ENCODE measurements at places on chromosomes 2 and 18.

- no peak for DNase-seq
Measured at GRCh38 chr2:149926149-149926548, 338.6 kb upstream of the MMADHC start.

DNA sequence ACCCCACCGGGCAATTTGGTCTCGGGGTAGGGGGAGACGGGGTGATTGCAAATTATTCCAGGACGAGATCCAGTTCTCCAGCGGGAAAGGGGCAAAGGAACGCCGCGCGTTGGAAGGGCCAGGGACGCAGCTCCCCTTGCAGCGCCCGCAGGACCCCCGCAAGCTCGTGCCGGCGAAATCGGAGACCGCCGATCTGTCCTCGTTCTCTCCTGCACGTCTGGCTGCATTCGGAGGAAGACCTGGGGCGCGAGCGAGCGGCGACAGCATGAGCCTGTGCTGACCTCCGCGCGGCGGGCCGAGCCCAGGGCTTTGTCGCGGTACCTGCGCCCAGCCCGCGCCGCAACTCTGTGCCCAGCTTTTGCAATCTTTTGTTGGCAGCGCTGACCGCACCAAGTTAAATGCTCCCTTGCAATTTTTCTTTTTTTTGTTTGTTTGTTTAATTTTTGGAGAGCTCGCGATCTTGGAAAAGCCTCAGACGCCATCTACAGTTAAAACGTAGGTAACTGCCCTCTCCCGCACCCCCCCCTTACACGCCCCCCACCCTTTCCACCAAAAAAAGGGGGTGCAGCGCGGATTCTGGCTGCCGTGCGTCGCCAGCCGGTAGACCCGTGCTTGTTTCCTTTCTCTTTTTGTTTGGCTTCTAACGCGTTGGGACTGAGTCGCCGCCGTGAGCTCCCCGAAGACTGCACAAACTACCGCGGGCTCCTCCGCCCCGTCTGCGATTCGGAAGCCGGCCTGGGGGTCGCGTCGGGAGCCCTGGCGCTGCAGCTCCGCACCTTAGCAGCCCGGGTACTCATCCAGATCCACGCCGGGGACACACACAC lies 667 bp downstream of the TRIB2 start:
- peak; percentile 67 for DNase-seq

- no peak for DNase-seq
Measured at GRCh38 chr2:182207049-182207746, 219.6 kb downstream of the PDE1A start.

GRCh38 chr2:139721411-139721995 lies 941.3 kb upstream of the NXPH2 start:
- no peak for DNase-seq

DNA sequence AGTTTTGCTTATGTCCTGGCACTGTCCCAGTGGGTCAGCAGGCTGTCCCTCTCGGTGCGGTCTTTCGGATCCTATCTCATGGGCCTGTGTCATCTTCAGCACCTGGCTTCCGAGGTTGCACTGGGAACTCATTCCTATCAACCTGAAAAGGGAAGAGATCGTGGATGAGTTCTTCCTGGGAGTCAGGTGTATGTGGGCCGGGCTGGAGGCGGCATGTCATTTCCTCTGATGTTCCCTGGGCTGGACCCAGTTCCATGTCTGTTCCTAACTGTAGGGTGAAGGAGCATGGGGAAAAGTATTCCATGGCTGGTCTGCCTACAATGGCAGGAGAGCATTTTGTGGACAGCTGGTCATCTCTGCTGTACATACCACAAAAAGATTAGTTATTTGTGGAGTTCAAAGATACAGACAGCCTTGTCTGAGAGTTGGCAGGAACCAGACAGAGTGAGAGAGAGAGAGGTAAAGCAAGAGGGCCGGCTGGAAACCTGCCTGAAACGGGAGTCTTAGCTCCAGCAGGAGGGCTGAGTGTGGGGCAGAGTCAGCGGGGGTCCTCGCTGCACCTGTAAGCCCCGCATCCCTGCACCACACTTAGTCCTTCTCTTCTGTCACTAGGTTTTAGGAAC lies 25.2 kb downstream of the FAM228A start:
- no peak for DNase-seq

DNA sequence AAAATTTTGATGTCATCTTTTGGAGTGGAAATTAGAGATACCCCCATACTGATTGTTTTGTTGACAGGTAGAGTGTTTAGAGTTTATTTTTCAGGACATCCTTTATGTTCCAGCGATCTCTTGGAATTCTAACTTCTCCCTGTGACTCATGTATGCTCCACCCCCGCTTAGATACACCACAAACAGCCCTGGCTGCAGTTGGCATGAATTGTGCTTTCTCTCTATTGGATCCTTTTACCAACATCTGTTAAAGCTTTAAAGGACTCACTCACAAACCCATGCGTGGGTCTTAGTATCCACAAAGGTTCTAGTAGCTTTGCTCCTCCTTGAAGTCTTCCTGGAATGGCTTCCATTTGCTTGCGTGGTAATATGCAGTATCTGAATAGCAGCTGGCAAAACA lies 409.5 kb upstream of the POU3F3 start:
- DNase-seq, result no peak

DNA sequence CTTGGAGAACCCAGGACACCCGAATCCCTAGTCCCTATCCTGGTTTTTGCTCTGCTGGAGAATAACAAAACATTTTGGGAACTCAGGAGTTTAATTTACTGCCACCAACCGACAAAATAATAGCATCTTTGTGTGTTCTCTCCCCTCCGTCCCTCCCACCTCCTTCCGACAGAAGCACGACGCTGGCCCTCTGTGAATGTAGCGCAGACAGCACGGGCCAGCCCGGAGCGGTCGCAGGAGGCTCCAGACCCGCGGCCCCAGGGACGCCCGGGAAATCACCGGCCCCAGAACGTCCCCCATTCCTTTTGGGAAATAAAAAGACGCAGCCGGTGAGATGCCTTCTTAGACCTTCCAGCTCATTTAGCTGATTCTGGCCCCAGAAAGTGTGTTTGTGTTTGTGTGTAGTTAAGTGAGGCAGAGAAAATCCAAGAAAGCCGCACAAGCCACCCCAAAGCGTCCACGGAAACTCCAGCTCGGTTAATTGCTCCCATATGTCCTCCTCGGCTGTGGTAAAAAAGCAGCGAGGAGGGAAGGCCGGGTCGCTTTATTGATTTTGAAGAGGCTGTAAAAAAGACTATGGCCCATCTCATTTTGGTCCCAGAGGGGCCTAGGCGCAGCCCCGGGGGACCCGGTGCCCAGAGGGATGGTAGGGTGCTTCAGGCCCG lies 577 bp upstream of the TANC1 start:
- no peak for DNase-seq

- no peak for DNase-seq
Measured at GRCh38 chr18:31657823-31658669, 26.3 kb downstream of the B4GALT6 start.

DNA sequence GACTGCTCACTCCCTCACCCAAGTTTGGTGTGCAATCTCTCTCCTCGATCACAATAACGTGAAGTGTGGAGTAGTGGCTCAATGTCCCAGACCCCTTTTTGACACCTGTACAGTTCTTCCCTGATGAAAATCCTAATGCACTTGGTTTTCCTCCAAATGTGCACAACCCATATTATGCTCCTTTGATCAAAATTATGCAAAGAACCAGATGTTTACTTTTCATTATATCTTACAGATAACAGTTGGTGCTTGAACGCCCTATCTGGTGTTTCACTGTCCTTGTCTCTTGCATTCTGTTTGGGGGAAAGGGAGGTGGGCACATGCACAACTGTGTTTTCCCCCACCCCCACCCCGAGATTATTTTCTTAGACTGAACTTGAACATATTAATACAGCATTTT lies 85.0 kb upstream of the CREB1 start:
- DNase-seq, result no peak

- DNase-seq, result no peak
Measured at GRCh38 chr2:24859968-24860600, 60.0 kb downstream of the ADCY3 start.

GRCh38 chr2:144102386-144102785 lies 417.5 kb downstream of the ZEB2 start:
- DNase-seq, result no peak

- no peak for DNase-seq
Measured at GRCh38 chr2:32910883-32911598, 35.7 kb upstream of the LTBP1 start.

DNA sequence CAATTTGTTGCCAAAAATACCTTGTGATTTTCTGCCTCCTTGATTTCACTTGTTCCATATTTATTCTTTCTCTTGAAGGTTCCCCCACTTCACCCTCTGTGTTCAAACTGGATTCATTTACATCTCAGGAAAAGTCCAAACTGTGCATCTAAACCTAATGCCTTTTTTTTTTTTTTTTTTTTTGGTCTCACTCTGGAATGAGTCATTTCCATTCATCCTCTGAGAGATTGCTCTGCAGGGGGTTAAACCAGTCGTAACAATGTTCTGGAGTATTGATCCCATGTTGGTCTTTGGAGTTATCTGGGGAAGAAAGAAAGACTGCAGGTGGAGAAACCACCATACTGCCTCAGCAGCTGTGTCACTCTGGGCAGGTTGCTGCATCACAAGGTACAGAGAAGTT lies 119.7 kb downstream of the TACR1 start:
- no peak for DNase-seq

DNA sequence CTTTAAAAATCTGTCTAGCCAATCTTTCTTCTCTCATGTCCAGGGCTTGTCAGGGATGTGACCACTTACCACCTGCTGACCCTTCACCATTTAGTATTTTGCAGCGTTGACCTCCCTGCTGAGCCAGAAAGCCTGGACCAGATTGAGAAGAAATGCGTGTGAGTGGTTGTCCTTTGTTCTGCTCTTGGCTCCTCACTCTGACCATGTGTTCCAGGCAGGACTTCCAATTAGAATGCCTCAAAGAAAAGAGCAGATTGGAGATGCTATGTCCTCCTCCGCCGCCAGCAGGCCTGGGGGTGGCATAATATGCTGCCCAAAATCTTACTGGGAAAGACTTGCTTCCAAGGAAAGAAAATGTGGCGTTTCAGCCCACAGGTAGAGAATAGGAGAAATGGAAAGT lies 894.1 kb downstream of the SLC4A3 start:
- DNase-seq, result no peak

- DNase-seq, result no peak
Measured at GRCh38 chr2:122263746-122264145, 508.3 kb downstream of the TSN start.

- no peak for DNase-seq
Measured at GRCh38 chr2:172564376-172564775, 8.5 kb downstream of the PDK1 start.

DNA sequence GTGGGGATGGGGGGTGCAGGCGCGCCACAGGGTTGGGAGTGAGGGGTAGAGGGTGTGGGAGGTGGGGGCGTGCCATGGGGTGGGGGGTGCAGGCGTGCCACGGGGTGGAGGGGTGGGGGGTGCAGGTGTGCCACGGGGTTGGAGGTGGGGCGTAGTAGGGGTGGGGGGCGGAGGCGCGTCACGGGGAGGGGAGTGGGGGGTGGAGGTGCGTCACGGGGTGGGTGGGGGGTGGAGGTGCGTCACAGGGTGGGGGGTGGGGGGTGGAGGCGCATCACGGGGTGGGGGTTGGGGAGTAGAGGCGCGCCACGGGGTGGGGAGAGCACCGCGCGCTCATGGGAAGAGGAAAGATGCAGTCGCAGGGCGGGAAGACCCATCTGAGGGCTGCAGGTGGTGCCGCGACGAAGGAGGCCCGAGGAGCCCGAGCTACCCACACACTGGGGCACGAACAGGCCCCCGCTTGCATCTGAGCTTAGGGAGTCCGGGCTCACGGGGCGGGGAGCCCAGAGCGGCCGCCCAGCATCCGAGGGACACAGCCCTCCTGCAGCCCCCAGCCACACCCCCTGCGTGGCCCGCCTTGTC lies 37.5 kb downstream of the SNED1 start:
- DNase-seq, result peak; percentile 70

DNA sequence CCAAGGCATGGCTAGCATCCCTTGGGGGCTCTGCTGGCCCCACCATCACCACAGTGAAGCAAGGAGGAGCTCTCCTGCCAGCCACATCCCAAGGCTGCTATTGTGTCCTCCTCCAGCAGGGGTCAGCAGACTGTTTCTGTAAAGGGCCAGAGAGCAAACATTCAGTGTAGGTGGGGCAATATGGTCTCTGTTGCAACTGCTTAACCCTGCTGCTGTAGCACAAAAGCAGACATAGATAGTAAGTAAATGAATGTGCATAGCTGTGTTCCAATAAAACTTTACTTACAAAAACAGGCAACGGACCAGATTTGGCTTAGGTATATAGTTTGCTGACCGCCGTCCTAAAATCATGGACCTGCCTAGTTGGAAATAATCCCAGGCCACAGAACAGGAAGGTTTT lies 36.4 kb upstream of the ZBTB7C start:
- peak; percentile 61 for DNase-seq

DNA sequence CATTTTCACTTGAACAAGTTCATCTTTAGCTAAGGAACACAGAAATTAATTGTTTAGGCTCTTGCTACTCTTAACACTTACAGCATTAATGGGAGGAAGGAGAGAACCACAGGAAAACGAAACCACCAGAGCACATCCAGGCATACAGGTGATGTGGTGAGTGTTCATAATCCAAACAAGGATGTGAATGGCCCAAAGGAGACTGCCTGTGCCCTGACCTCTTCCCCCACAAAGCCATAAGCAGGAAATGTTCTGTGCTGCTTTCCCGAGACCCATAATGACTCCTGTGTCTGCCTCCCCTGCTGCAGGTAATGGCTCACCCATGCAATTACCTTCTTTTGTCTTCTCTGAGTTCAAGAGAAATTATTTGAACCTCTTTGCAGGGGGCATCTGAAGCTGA lies 295.9 kb upstream of the LINC00305 start:
- no peak for DNase-seq

GRCh38 chr2:32824070-32824809 lies 122.5 kb upstream of the LTBP1 start:
- no peak for DNase-seq

DNA sequence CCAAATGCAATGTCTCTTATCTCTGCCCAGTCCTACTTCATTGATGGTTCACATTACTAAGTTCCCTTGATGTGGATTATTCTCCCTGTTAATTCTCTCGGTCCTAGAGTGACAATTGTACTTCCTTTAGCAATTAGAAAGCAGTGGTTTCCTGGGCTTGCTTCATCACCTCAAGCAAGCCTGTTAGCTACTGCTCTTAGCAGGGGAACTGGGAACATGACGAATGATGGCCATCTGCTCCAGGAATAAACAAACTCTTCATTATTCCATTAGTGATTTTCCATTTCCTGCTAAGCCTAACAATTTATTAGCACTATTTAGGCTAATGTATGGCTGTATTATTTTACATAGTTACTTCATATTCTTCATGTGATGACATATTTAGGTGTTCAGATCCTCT lies 331.8 kb downstream of the MTX2 start:
- DNase-seq, result no peak

GRCh38 chr2:18474700-18475099 lies 85.8 kb downstream of the RDH14 start:
- DNase-seq, result no peak
